ENCODE measurements at places on chromosomes 12 and 14.

GRCh38 chr12:57129321-57129842, 1.1 kb downstream of the LRP1 start:
- no peak for DNase-seq

DNA sequence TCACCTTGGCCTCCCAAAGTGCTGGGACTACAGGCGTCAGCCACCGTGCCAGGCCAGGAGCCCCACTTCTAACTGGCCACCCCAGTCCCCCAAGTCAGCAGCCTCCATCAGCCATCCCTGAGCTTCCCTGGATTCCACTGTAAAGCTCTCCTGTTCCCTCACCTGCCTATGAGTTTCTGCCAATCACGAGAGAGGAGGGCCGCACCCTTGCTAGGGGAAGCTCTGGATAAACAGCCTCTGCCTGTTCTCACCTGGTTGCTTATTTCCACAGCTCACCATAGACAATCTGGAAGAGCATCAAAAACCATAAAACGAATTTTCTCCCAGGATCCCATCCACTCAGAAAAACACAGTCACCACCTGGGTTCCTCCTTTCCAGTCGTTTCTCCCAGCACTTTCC, 5.0 kb downstream of the CDCA4 start:
- no peak for DNase-seq

DNA sequence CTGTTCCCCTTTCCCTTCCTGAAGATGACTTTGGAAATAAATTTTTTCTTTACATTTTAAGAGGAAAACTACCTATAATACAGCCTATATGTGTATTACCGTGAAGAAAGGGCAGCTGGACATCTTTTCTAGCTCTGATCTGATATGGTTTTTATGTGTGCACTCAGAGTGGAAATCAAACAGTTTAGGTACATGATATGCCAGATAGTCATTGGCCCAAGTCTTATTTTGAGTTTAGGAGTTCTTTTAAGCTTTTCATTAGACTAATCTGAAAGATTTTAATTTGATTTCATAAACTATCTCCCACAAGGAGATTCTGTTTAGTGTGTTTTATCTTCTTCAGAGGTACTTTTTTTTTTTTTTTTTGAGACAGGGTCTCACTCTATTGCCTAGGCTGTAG, 48.8 kb downstream of the KIAA0586 start:
- DNase-seq, result no peak

- DNase-seq, result no peak
These were observed 3.7 kb upstream of the HSD17B6 start for GRCh38 chr12:56759263-56759908.

DNA sequence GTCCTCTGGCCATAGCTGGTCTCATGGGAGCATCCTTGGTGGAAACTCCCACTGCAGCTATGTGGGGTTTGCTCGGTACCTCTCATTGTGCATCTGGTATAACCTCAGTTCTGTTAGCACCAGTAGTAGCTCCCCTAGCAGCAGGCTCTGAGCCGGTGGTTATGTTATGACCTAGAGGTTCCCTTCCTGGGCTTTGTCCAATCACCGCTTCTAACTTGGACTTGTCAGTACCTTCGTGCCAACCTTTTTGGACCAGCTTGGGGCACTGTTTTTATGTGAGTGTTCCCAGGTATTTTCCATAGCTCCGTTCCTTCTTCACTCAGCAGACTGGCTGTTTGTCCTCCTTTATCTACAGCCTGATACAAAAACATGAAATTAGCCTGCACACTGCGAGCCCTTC, 55.7 kb downstream of the ATG14 start:
- DNase-seq, result no peak

- DNase-seq, result no peak
These were observed 25.2 kb upstream of the BHLHE41 start for GRCh38 chr12:26149968-26150500.

DNA sequence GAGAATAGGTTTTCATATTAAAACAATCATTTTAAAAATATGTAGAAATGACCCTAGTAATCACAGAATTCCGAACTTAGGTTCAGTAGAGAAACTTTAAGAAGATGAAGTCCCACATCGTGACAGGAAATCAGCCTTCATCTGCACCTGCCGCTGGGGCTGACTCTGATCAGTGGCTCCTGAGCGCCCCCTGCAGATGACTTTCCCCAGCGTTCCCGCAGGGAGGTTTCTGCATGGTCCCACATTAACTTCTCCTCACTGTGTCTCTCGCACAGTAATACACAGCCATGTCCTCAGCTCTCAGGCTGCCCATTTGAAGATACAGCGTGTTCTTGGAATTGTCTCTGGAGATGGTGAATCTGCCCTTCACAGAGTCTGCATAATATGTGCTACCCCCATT, 1131.1 kb downstream of the TMEM121 start:
- no peak for DNase-seq

DNA sequence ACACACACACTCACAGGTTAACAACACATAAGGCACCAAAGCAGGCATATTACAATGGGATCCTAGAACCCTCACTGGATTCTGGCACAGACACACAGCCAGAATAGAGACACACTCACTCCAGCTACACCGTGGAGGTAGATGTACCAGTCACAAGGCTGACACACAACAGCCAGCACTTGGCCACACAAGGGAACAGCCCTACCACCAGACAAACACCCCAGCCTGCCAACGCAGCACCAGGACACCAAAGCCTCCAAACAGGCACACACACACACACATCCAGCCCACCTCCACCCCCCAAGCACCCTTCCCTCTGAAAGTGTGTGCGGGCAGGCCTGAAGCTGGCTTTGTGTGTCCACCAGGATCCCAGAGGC, 10.9 kb upstream of the ITGB7 start:
- no peak for DNase-seq

GRCh38 chr12:65996146-65996545, 134.4 kb downstream of the LLPH start:
- DNase-seq, result no peak

- DNase-seq, result no peak
These were observed 41.0 kb upstream of the NCOR2 start for GRCh38 chr12:124608450-124608870.

DNA sequence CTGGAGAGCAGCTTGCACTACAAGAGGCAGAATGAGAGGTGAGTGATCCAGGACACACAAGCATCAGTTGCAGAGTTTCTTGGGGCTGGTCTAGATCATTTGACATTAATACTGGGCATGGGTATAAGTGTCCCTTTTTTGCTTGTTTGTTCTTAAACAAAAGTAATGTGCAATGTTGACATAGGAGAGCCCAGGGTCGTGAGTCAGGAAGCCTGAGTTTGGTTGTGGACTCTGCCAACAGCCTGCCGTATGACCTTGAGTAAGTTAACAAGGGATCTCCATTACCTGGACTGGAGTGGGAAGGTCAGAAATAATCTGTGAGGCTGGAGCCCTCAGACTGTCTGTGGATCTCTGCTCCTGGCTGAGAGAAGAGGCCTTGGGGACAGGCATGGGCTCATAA, 170.3 kb downstream of the KCNA5 start:
- no peak for DNase-seq

DNA sequence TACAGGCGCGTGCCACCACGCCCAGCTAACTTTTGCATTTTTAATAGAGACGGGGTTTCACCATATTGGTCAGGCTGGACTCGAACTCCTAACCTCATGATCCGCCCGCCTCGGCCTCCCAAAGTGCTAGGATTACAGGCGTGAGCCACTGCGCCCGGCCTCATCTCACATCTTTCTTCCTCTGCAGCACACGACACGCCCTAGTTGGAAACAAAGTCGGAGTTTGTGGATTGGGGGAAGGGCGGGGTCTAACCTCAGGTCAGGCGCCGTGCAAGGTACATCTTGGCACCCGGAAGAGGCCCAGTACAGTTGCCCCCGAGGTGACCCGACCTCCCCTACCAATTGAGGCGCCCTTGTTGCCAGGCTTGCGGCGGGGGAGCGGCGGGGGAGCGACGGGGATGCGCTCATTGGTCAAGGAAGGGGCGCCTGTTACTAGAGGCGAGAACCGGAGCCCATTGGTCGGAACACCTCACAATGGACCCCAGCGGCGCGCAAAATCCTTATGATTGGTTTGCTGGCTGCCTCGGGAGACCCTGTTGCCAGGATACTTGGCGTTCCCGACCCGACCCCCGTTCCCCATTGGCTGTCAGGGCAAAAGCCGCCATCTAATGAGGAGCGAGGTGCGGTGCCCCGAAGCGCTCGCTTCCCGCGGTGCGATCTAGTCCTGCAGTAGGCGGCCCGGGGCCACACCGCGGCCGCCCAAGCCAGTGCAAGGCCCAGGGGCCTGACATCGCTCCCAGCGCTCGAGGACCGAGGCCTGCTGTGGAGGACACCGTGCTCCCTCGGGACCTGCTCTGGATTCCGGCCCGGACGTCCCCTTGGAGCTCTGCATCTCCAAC, at the start of gene REC8:
TSS of gene REC8 (plus strand) at position 659 of the 839 bp plus-strand sequence. CDS start 473 bp downstream, outside the sequence.
- peak; percentile 92 for DNase-seq

DNA sequence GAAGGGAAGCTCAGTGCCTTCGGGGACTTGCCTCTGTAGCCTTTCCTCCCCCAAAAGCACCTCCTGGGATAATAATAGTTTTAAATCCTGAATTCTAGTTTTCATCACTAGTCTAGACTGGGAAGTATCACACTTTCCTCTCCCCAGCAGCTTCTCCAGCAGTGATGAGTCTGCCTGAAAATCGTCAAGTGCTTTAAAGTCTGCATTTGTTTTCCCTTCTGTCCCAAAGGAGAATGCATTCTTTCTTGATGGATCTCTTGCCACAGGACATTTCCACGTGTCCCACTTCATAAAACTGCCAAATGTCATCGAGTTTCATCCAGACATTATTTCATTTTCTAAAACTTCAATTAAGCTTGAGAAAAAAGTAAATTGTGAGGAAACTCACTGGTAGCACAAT, 15.0 kb downstream of the CSRP2 start:
- no peak for DNase-seq

DNA sequence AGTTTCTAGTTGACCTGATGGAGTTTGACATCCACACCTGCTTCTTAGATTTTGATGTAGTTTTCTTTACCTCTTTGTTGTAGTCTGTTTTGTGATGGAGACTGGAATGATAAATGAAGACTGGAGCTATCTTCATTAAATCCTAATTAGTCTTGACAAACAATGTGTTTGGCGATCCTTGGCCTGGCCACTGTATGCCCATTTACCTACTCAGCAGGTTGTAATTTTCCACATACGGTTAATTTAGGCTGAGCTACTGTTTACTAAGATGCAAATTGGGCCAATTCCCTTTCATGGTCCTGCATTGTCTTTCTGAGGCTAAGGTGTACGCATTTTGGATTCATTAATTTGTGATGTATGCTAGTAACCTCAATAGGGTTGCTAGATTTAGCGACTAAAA, at the start of gene TAS2R7:
TSS of gene TAS2R7 (minus strand) at position 41 of the 400 bp plus-strand sequence. CDS start 57 bp downstream, outside the sequence.
- no peak for DNase-seq

DNA sequence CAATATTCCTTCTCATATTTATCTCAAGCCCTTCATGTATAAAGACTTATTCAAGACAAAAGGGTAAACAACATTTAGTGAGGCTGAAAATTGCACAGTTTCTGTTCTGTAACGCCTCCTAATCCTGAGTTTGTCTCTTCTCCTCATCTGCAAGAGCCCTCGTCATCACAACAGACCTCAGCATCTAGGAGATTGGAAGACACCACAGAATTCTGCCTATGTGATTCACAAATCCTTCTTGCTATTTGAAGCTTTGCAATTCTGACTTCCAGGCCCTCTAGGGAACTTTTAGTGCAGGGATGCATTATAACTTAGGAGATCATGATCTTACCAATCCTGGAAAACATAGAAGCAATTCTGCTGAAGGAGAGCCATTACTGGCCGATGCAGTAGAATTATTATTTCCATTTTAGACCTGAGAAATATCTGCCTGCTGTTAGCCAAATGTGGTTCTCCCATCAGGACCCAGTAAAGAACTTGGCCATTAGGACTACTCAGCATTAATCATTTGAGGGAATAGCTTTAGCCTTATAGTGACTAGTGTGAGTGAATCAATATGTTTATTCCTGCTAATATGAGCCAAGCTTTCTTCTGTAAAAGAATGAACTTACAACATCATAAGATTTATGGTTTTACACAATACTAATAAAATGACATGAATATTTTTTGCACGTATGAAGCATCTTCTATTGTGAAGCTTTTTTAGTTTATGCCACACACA, 119.5 kb downstream of the ANO4 start:
- DNase-seq, result no peak

DNA sequence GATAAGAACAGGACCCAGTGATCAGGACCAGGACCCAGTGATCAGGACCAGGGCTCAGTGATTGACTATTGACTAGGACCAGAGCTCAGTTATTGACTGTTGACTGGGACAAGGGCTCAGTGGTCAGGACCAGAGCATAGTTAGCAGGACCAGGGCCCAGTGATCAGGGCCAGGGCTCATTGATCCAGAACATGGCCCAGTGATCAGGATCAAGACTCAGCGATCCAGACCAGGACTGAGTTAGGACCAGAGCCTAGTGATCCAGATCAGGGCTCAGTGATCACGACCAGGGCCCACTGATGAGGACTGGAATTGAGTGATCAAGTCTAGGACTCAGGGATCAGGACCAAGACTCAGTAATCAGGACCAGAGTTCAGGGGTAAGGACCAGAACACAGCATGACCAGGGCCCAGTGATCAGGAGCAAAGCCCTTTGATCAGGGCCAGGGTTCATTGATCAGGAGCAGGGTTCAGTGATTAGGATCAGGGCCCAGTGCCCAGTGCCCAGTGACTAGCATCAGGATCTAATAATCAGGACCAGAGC, 176.0 kb downstream of the TMEM121 start:
- no peak for DNase-seq

DNA sequence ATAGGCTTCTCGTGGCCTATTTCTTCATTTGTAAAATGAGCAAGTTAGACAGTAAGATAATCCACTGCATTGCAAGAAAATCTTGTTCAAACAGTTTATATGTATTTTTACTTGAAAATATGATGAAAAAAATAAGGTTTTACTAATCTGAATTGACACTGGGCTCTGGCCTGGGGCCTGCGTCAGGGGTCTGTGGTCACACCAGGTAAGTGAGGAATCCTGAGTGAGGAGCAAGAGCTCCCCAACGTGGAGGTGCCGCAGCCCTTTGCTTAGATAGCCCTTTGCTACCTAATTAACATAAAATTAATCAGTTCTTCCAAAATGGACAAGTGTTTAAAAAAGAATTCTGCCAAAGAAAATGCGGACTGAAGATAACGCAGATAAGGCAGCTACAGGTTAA, 39.1 kb upstream of the STAB2 start:
- no peak for DNase-seq

GRCh38 chr14:45270031-45270430, 17.0 kb upstream of the MIS18BP1 start:
- no peak for DNase-seq

- DNase-seq, result no peak
These were observed 15.7 kb downstream of the NDUFA12 start for GRCh38 chr12:94987801-94988200.

DNA sequence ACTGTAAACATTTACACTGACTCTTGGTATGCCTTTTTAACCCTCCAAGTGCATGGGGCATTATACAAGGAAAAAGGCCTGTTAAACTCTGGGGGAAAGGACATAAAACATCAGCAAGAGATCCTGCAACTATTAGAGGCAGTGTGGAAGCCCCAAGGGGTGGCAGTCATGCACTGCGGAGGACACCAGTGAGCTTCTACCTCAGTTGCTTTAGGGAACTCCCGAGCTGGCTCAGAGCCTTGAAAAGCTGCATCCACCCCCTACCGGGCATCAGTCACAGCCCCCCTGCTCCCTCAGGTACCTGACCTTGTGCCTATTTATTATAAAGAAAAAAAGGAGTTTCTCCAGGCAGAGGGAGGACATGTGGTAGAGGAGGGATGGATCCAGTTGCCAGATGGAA, 695.6 kb upstream of the LMO3 start:
- no peak for DNase-seq

- no peak for DNase-seq
These were observed 56.7 kb upstream of the LRFN5 start for GRCh38 chr14:41549821-41550607.

- DNase-seq, result no peak
These were observed 28.6 kb downstream of the EML1 start for GRCh38 chr14:99821519-99822508.

Measured in femur (tissue), 1 donor.